Ureter (tissue), 1 donor: ENCODE measurements at places on chromosomes 5 and 9. TPM values are rescaled to one million over a fixed set of nuclear protein-coding genes. Genes with fewer than 3 reads are reported as not detected.

DNA sequence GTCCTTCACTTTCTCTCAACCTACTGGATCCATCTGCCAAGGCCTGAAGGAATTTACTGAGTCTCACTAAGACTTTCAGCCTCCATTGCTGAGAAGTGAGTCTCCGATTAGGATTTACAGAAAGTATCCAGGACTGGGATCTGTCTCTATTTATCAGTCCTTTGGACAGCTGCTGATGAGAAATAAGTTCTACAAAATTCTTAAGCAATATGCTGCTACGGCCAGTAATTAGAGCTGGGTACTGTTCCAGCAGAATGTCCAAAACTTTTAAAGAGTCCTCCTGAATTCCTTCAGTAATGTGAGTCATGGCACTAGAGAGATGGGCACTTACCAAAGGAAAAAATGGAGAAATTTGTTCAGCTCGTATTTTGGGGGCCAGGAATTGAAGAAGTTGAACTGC lies 5.9 kb downstream of the TEX10 start:
- DNase-seq, result no peak

DNA sequence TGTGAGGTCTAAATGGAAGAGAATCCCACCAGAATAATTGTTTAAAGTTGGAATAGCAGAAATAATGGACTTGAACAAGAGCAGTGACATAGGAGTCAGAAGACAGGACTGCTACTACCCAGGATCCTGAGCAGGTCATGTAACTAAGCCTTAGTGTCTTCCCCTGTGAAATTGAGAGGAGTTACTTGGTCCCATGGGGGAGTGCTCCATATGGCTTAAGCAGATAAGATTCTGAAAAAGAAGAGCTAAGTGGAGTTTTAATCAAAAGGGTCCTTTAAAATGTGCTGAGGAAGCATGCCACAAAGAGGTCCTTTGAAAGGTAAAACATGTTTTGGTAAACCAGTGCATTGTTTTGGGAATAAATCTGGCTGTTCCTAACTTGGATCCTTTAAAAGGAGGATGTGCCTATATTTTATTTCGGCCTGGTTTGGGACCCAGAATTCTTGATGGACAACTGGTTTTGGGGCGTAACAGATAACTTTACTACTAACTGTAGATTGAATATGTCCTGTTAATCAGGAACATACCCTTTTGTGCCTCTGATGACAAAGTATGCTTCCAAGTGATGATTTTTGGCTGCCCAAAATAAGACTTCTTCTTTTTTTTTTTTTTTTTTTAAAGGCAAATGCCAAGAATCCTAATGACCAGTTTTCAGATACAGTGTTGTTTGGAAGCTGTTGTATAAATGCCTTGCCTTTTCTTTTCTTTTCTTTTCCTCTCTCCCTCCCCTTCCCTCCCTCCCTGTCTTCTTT lies 5.7 kb downstream of the RCL1 start:
- DNase-seq, result no peak

DNA sequence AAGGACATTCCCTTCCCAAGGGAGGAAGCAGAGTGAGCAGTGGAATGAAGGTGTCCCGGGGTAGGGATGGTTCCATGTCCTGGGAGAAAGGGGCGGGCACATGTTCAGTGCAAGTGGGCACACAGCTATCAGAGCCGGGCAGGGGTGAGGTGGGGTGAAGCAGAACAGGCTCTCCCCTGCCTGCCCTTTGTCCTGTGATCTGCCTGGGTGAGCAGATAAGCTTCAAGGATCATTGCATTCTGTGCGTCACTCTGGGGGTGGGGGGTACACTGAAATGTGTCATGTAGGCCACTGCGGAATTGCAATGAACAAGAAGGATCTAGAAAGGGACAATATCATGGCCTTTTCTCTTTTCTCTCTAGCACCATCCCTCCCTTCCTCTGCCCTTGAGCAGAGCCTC lies 61.7 kb upstream of the SHB start:
- DNase-seq, result no peak

- no peak for DNase-seq
These were observed 37.9 kb upstream of the OCLN start for GRCh38 chr5:69454460-69455249.

The PCDHGA3 gene
- total RNA-seq, result 2.9 TPM

The HSPB3 gene
- 0.68 TPM for total RNA-seq

The NPM1 gene
- total RNA-seq, result 877 TPM

The TMCO6 gene
- 24.1 TPM for total RNA-seq
